DMS153 (cell line): ENCODE measurements at places on chromosomes 7 and 10.

- no peak for DNase-seq
Measured at GRCh38 chr10:59505926-59506325, 143.6 kb upstream of the FAM13C start.

- DNase-seq = no peak
Measured at GRCh38 chr10:24821986-24822385, 98.3 kb upstream of the ARHGAP21 start.

DNA sequence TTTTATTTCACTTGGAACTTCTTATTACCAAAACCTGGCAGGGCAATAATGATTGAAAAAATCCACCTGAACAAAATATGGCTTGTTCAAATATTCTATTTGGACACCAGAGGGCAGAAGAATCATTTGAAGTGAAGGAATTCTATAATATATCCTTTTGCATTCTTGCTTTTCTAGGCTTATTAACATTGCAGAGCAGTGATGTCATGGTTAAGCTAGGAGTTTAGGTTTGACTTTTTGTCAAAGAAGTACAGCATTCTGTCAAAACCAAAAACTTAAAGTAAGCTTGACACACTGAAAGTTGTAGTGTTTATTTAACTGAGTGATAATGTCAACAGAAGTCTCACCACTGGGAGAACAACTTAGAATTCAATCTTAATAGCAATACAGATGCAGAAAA, 156.0 kb downstream of the SEMA3D start:
- no peak for DNase-seq

DNA sequence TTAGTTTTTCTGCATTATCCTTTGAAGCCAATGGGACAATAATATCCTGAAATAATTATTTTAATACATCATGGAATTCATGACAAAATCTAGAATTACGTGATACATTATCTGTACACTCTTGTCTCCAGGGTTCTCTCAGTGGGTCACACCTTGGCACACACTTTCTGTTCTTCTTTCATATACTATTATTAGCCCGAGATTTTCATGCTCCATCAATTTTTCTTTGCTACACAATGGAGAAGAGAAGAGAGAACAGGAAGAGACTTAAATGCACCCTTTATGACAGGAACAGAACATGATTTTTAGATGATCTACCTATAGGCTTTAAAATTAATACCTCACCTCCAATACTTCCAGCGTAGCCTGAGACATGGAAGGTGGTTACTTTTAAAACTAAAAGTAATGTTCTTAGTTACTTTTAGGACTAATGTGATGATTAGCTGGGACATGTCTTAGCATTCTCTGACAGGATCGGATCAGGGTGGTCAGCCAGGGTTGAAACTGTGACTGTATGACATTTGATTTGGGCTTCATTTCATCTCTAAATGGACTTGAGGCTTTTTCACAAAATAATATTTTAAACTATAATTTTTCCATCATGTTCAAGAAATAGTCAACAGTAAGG, 148.2 kb upstream of the WNT16 start:
- no peak for DNase-seq

- no peak for DNase-seq
Measured at GRCh38 chr7:139895141-139895829, 66.2 kb downstream of the TBXAS1 start.

DNA sequence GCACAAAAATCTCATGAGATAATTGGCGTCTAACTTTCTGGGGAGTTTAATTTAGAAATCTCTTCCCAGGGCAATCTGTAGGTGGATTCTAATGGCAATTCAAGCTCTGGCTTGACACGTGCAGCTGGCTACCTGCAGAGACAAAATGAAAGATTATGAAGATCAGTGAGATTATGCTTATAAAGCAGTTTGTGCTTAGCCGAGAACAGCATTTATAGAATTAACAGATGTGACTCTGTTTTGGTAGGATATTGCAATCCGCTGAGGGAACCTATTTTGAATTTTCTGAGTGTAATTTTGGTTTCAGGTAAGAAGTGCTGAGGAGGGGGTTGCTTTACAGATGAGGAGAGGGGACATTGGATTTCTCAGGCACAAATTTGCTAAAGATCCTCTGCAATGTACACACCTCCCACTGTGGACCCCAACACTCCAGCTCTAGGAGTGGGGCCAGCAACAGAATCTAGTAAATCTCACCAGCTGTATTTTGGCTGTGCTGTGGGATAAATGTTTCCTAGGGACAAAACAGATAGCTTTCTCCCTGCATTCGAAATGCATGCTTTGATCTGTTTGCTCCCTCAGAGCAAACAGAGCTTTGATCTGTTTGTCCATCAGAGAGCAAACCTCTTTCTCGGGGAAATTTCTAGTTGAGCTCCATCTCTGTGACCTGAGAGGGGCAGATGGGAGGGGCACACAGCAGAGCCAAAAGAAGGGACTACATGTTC, 7.4 kb downstream of the GJD4 start:
- no peak for DNase-seq

GRCh38 chr7:36171503-36171902, 18.4 kb downstream of the EEPD1 start:
- DNase-seq = no peak

- DNase-seq = no peak
Measured at GRCh38 chr10:129459762-129460539, 7.1 kb upstream of the MGMT start.

DNA sequence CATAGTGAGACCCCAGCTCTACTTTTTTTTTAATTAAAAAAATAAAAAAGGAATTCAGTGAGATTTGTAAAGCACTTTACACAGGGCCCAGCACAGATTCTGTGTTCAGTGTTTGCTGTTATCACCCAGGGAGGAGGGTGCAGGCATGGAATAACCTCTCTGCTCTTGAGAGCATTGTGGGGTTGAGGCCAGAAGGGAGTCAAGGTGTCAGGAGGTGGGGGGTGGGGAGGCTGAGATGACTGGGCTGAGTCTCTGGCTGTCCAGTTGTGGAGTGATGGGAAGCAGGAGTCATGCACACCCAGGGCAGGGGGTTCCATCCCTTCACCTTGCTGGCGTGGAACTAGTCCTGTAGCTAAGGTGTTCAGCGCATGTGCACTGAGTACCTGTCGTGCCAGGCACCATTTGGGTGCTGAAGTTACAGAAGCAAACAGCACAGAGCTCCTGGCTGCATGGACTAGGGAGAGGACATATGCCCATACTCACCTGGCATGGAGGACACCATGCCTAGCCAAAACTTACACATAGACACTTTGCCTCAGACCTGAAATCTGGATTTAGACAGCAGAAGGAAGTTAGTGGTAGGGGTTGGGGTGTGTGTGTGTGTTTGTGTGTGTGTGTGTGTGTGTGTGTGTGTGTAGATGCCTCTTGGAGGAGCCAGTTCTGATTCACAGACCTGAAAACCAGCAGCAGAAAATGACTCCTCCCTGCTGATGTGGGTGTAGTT, 69.2 kb upstream of the LRRC4 start:
- no peak for DNase-seq

DNA sequence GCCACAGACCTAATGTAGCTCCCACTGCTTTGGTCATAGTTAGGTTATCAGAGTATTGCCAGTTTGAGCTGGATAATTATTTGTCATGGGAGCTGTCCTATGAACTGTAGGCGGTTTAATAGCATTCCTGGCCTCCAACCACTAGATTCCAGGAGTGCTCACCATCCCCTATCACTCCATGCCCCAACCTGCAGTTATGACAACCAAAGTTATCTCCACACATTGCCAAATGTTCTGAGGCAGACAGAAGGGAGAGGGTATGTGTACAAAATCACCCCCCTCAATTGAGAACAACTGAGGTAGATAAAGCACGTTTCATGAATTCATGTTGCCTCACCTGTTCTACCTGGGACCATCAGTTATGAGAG, 119.0 kb upstream of the CACUL1 start:
- no peak for DNase-seq

DNA sequence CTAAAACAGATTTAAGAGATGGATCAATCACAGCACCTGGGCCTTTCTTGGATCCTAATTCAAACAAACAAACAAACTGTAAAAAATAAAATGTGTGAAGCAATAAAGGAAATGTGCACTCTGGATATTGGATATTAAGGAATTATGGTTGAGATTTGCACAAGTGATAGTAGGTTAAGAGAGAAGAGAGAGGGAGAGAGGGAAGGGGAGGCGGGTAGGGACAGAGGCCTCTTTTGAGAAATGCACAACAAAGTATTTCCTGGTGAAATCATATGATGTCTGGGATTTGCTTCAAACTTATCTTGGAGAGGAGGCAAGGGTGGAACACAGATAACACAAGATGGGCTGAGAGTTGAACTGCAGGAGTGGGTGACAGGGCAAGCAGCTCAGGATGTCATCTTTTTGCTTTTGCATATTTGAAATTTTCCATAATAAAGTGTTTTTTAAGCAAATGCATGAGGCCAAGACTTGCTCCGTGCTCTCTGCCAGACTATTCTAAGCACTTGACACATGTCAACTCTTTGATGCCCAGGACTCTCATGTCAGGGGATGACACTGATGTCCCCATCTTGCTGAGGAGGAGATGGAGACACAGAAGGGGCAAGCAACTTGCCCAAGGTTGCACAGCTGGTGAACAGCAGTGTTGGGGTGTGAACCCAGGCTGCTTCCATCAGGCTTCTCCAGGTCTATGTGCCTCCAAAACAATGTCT, 9.1 kb upstream of the AEBP1 start:
- no peak for DNase-seq

DNA sequence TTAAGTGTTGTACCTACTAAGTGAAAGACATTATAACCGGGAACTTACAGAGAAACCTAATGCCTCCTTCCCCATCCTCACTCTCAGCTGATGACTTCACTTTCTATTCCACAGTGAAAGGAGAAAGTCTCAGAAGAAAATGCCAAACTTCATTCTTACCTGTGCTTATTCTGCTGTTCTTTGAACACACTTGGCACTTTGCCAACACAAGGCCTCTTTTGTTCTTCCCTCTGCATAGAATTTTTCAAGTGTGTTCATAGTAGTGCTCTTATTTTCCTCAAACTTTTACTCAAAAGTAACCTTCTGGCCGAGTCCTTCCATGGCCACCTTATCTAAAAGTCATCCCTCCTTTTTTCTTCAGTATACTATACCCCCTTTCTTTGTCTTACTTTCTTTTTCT, 59.4 kb upstream of the ETV1 start:
- no peak for DNase-seq

GRCh38 chr7:149261829-149262617, at the start of gene ZNF783:
ZNF783 (plus strand) TSS chr7:149262196; CDS start chr7:149262334, 138 bp downstream.
- peak; percentile 77 for DNase-seq

DNA sequence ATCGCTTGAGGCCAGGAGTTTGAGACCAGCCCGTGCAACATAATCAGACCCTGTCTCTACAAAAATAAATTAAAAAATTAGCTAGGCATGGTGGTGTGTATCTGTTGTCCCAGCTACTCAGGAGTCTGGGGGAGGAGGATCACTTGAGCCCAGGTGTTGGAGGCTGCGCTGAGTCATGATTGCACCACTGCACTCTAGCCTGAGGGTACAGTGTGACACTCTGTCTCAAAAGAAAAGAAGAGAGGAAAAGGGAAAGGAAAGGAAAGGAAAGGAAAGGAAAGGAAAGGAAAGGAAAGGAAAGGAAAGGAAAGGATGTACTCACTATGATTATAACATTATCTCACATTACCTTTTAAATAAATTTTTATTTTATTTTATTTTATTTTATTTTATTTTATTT, 56.5 kb upstream of the MPP7 start:
- DNase-seq = no peak

DNA sequence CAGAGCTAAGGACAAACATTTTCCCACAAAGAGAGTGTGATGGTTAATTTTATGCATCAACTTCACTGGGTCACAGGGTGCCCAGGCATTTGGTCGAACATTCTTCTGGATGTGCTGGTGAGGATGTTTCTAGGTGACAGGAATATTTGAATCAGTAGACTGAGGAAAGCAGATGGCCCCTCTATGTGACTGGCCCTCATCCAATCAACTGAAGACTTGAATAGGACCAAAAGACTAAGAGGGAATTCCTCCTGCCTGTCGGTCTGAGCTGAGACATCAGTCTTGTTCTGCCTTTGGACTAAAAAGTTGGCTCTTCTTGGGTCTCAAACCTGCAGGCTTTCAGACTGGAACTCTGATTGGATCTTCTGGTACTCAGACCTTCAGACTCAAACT, 44.4 kb downstream of the AFAP1L2 start:
- DNase-seq = no peak

GRCh38 chr7:155713384-155713783, 68.9 kb downstream of the RBM33 start:
- DNase-seq = no peak

DNA sequence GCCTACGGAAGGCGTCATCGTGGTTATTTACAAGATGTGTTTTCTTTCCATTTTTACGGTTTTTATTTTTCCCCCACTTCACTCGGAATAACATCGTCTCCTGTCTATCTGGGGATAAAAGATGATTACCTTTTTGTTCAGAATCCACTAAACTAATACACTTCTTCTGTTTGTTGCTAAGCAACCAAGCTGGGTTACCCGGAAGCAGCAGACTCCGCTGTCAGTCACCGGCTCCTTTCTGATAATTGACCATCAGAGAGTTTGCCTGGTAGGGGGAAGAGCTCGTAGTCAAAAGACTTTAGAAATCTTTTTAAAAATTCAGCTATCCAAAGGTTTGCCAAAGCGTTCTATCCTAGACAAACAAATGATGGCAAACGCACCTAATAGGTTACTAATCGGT, 75.0 kb upstream of the SFMBT2 start:
- DNase-seq = no peak

DNA sequence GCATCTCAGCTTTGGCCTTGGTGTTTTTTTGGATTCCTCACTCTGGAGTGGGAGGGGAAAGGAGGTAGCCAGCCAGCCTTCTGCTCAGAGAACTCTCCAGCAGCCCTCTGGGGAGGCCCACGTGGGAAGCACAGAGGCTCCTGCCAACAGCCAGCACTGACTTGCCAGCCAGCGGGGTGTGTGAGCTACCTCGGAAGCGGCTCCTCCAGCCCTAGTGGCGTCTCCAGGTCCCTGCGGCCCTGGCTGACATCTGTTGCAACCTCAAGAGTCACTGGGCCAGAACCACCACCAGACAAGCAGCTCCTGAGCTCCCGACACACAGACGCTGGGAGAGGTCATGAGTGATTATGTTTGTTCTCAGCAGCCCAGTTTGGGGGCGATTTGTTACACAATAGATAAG, 180.2 kb upstream of the FZD8 start:
- peak; percentile 35 for DNase-seq

DNA sequence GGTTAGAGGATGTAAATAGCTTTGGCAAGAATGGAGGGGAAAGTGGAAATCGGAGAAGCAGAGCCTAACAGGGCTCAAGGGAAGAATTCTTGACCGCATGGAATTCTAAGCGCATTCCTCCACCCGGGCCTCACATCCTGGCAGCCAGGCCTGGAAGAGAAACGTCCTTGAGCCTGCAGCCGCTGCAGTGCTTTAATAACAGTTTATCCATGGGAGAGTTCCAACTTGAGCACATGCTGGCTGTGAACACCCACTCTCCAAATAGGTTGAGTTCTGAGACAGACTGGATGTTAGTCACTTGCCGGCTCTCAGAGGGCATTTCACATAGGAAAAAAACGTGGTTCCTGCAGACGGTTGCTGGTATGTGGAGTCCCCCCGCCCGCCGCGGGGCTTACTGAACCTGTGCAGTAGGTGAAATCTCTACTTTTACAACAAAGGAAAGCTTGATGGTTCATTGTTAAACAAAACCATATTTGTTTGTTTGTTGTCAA, 61.4 kb upstream of the STEAP1B start:
- no peak for DNase-seq
